ENCODE measurements at places on chromosomes 2 and 18. TPM values are rescaled to one million over a fixed set of nuclear protein-coding genes. Genes with fewer than 3 reads are reported as not detected.

Gene ABCB6
- 14.2 TPM for total RNA-seq

Gene CYP26B1
- total RNA-seq: 21.0 TPM

Gene POU3F3
- not detected for total RNA-seq

Gene ZNF892
- 2.8 TPM for total RNA-seq

Gene IL36A
- total RNA-seq: not detected

Measured in left cardiac atrium (tissue), 4 donors.